Astrocyte (in vitro differentiated cells and primary cell): ENCODE measurements at places on chromosomes 5 and 9.

DNA sequence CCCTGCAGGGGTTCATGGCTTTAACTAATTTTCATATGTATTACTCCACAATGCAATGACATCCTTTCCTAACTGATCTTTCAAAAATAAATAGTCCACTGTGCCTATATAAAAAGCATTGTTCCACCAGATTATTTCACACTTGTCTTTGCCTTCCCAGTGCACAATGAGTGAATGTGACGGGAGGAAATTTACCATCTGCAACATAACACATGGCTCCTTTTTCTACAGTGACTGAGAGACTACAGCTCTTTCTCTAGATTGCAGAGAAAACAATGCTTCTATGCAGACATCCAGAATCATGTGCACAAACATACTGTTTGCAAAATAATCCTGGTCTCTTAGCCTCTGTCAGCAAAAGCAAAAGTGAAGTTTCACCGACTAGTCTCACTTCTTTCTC lies 483.7 kb upstream of the PIK3R1 start:
- DNase-seq = no peak
- H3K4me1 ChIP-seq = no peaks in the 10 kb centered on the region
- no peaks in the 10 kb centered on the region for H3K36me3 ChIP-seq
- H3K27ac ChIP-seq = no peak overlapping the region

DNA sequence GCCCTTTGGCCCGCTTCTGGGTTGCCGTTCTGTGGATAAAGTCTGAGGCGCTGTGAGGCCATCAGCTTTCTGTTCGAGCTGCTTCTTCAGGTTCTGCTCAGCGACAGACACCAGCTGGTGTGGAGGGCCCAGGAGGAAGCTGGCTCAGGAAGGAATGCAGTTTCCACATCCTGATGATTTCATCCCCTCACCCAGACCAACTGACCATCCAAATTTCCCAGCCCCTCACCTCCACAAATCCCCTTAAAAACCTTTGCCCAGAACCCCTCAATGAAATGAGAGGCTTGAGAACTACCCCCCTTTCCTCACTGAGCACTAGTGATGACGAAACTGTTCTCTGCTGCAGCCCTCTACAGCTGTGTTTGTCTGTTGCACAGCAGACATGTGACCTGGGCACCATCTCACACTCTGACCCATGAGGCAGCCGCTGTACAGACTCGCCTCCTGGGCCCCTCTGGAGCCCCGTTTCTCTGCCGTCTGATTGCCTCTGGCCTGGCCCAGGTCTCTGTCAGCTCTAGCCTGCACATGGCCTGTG lies 45.4 kb downstream of the SPATA31C2 start:
- no peak overlapping the region for H3K27ac ChIP-seq
- no peak for DNase-seq
- no peaks in the 10 kb centered on the region for H3K36me3 ChIP-seq
- no peaks in the 10 kb centered on the region for H3K4me1 ChIP-seq
- no peak overlapping the region for H3K4me3 ChIP-seq
- H3K27me3 ChIP-seq = no peaks in the 10 kb centered on the region

GRCh38 chr9:94664801-94665200 lies 25.5 kb upstream of the FBP1 start:
- no peak for DNase-seq
- no peaks in the 10 kb centered on the region for H3K36me3 ChIP-seq
- H3K27ac ChIP-seq = no peak overlapping the region
- peaks cover 7% of the 10 kb centered on the region for H3K4me1 ChIP-seq

DNA sequence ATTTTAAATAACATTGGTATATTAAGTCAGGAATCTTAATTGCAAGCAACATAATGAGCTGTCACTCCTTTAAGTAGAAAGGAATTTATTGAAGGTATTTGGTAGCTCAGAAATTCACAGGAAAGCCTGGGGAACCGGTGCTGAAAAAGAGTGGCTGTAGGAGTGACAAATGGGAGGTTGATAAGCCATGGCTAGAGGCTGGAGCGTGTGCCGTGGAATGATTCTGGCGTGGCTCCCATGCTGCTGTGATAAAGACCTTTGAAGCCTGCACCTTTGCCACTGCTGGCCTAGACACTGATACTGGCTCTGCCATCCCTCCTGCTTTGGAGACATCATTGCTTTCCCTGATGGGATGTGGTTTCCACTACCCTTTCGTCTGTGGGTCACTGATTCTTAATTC lies 65.7 kb upstream of the ATG10 start:
- DNase-seq = peak; percentile 12
- no peaks in the 10 kb centered on the region for H3K27me3 ChIP-seq
- H3K27ac ChIP-seq = no peak overlapping the region

DNA sequence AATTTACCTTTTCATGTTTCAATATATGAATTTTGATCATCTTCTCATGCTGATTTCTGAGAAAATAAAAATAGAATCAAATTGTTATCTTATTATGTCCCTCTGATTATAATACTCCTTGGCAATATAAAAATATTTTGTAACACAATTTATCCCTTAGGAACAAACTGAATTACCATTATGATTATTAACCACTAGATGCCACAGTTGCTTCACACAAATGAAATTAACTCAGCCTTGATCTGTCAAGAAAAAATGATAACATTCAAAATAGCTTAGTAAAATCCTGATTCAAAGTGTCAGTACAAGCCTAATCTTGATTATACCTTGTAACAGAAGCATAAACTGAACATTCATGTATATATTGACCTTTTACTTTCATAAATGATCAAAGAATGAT lies 4.8 kb upstream of the CHSY3 start:
- H3K4me3 ChIP-seq = no peak overlapping the region
- no peaks in the 10 kb centered on the region for H3K4me1 ChIP-seq
- H3K27me3 ChIP-seq = no peaks in the 10 kb centered on the region

DNA sequence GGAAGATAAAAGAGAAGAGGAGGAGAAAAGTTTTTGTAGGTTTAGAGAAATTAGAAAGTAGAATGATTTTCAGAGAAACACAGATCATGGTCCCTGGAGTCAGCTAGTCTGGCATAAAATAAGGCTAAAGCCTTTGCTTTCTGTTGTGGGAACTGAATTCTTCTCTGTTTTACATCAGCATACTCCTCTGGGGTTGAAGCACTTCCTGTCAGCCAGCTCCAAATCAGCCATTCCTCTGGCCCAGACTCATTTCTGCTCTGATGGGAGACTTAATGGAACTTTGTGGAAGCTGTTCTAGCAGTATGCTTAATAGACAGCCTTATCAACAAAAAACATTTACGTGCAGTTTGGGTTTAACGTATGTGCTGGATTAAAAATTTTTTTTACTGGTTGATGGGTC lies 143.2 kb downstream of the HMHB1 start:
- no peak overlapping the region for H3K4me3 ChIP-seq
- DNase-seq = peak; percentile 51
- no peaks in the 10 kb centered on the region for H3K4me1 ChIP-seq
- no peaks in the 10 kb centered on the region for H3K27me3 ChIP-seq
- H3K27ac ChIP-seq = no peak overlapping the region

DNA sequence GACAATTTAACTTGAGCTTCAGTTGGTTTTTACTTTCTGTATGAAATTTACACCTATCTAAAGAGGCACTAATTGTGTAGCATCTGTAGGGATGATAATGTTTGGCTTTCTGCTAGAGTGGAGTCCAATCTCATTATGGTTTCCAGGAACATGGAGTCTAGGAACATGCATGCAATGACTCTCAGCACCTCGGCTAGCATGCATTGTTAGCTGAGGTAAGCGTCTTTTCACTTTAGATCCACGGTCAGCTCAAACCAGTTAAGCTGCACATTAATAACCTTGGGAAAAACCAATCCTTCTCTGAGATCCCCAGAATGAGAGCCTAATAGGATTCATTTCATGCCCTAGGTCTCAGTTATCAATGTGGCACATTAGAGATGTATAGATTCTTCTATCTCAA lies 7.8 kb upstream of the GDA start:
- DNase-seq = no peak
- no peak overlapping the region for H3K4me3 ChIP-seq
- no peak overlapping the region for H3K27ac ChIP-seq
- H3K27me3 ChIP-seq = no peaks in the 10 kb centered on the region
- H3K36me3 ChIP-seq = no peaks in the 10 kb centered on the region
- no peaks in the 10 kb centered on the region for H3K4me1 ChIP-seq

DNA sequence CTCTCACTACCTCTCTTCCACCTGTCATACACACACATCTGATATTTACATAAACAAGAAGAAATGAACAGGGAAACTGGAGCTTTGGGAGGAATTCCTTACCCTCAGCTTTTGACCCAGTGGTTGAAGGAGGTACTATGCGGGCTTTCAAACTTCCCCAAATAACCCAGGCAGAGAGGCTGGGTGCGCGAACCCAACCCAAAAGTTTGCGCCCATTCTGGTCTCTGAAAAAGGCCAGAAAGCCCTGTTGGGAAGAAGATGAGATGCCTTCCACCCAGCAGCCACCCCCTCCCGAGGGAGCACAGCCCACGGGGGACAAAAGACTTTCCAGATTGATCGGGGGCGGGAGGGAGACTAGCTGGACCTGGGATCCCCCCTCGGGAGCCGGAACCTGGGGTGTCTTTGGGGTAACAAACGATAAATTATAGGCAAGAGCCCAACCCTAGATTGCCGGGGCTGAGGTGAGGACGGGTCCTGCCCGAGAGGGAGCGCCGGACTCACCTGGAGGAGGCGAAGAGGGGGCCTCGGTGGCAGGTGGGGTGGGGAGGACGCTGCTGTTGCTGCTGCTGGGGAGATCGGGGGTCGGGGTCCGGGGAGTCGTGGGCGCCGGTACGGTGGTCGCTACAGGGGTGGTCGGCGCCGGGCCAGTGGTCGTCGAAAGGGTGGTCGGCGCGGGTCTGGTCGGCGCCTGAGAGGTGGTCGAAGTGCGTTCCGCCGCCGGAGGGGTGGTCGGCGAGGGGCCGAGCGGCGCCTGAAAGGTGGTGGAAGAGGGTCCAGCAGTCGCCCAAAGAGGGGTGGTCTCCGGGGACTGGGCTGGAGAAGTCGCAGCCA lies 798 bp downstream of the MEGF9 start:
- H3K4me1 ChIP-seq = peaks cover 13% of the 10 kb centered on the region
- no peak for DNase-seq
- no peak overlapping the region for H3K27ac ChIP-seq
- no peaks in the 10 kb centered on the region for H3K36me3 ChIP-seq

GRCh38 chr9:89493181-89493580 lies 4.7 kb downstream of the SEMA4D start:
- DNase-seq = no peak
- H3K27me3 ChIP-seq = peaks cover 19% of the 10 kb centered on the region
- no peak overlapping the region for H3K27ac ChIP-seq
- no peak overlapping the region for H3K4me3 ChIP-seq

DNA sequence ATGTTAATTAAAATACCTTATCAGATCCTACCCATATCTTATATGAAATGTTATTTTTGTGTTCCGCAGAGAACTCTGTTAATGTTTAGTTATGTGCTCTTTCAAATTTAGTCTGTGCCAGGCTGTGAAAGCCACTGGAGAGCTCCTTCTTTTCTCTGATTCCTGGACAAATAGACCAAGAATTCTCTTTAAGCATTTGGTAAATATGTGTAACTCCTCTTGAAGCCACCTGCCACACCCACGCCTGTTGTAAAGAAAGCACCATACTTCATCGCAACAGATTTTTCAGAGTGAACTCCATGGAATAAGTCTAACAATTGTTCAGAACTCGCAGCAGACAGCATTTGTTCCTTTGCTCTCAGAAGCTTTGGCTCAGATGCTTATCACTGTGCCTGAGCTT lies 301.1 kb downstream of the FAM170A start:
- H3K4me1 ChIP-seq = no peaks in the 10 kb centered on the region
- H3K36me3 ChIP-seq = no peaks in the 10 kb centered on the region
- DNase-seq = no peak

GRCh38 chr9:100294806-100295205 lies 57.9 kb downstream of the TEX10 start:
- H3K4me1 ChIP-seq = no peaks in the 10 kb centered on the region
- no peak overlapping the region for H3K4me3 ChIP-seq
- no peaks in the 10 kb centered on the region for H3K27me3 ChIP-seq
- DNase-seq = no peak
- no peak overlapping the region for H3K27ac ChIP-seq
- H3K36me3 ChIP-seq = peaks cover 23% of the 10 kb centered on the region

DNA sequence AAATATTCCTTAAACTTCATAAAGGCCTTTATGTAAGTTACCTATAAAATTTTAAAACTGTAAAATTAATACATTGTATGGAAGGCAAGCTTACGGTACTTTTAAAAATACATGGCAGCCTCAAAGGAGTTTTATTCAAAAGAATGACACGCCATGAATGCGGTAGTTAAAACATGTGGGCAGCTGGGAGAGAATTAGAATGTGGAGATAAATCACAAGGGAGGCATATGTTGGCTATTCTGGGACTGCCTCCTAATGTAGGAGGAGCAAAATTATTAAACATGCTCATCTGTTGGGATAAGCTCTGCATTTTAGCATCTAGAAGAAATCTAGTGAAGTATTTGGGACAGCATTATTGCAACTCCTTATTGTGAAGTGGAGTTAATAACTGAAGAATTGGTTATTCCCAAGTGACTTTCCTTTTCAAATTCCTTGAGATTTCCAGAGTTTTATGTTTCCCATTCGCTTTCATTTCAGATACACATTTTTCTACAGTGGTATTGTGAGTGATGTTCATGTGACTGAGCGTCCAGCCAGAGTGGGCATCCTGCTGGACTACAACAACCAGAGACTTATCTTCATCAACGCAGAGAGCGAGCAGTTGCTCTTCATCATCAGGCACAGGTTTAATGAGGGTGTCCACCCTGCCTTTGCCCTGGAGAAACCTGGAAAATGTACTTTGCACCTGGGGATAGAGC lies 109.4 kb downstream of the CMYA5 start:
- DNase-seq = no peak
- no peaks in the 10 kb centered on the region for H3K4me1 ChIP-seq

DNA sequence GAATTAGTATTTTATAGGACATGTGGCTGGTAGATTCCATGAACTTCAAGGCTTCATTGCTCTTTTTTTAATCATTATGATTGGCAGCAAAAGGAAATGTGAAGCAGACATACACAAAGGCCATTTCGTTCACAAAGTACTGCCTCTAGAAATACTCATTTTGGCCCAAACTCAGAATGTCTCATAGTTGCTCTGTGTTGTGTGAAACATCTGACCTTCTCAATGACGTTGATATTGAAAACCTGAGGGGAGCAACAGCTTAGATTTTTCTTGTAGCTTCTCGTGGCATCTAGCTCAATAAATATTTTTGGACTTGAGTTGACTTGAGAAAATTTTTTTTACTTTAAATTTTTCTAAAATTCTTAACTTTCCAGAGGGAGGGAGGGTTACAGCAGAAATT lies 12.4 kb downstream of the KCNV2 start:
- H3K4me1 ChIP-seq = peaks cover 11% of the 10 kb centered on the region
- H3K36me3 ChIP-seq = no peaks in the 10 kb centered on the region
- H3K27me3 ChIP-seq = no peaks in the 10 kb centered on the region
- no peak for DNase-seq
- H3K27ac ChIP-seq = no peak overlapping the region
- H3K4me3 ChIP-seq = no peak overlapping the region

DNA sequence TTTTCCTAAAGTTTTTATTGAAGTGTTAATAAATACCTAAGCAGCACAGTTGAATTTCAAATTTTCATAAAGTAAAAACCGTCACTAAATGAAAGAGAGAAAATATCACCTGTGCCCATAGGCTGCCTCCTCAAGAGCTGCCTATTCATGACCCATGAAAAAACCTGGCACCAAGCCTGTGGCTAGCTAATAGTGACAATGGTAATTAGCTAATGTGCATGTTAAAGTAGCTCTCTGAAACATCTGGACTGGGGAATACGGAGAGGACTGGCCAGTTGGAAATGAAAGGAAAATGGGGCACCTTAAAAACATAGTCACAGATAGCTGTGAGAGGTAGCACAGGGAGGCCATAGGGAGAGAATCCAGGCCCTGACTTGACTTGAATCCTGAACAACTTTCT lies 5.4 kb upstream of the GNE start:
- no peak for DNase-seq
- H3K4me3 ChIP-seq = no peak overlapping the region
- peaks cover 5% of the 10 kb centered on the region for H3K4me1 ChIP-seq
- no peaks in the 10 kb centered on the region for H3K27me3 ChIP-seq
- no peak overlapping the region for H3K27ac ChIP-seq
